ENCODE measurements at places on chromosomes 1 and 21. TPM values are rescaled to one million over a fixed set of nuclear protein-coding genes. Genes with fewer than 3 reads are reported as not detected.

DNA sequence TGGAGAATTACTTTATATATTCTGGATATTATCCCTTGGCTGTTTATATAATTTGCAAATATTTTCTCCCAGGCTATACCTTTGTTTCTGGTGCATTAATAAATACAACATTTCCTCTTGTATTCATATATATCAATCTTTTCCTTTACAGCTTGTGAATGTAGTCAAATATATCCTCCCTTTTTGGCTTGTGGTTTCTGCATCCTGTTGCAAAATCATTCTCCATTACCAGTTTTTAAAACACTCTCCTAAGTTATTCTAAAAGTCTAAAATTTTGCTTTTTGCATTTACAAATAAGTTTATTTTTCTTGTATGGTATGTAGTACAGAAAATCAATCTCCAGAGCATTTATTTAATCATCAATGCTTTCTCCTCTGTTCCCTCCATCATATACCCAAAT is 909.4 kb downstream of the ADGRL2 start:
- DNase-seq, result no peak

- no peak for DNase-seq
Measured at GRCh38 chr1:81717230-81717629, 83.5 kb upstream of the ADGRL2 start.

FCN3 gene
- total RNA-seq, result not detected

DNA sequence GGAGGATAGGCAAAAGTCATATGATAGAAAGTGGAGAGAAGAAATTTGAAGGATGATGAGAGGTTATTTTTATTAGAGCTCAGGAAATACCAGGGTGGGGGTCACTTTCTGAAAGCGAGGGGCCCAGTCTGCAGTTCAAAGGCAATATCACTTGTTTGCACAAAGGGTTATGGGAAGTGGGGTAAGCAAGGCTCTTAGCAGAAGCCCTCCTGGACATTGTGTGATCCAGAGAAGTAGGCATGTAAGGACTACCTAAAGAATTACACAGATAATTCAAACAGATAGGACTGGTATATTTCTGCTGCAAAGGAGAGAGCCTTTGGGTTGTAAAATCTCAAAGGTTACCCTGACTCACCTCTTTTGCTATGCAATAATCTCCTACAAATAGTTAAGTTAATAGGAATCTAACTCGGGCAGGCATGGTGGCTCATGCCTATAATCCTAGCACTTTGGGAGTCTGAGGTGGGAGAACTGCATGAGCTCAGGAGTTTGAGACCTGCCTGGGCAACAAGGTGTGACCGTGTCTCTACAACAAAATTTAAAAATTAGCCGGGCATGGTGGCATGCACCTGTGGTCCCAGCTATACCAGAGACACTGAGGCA is 25.2 kb upstream of the PRRC2C start:
- DNase-seq, result no peak

RGS13 gene
- not detected for total RNA-seq

- DNase-seq, result no peak
Measured at GRCh38 chr1:56506951-56507491, 72.3 kb downstream of the PLPP3 start.

CFHR3 gene
- not detected for total RNA-seq

OLFM3 gene
- 32.4 TPM for total RNA-seq

TINAGL1 gene
- total RNA-seq, result 2.8 TPM

ANGPTL1 gene
- 2.7 TPM for total RNA-seq

- peak; percentile 39 for DNase-seq
Measured at GRCh38 chr21:27802816-27803475, 836.1 kb upstream of the ADAMTS5 start.

GRCh38 chr1:14017531-14017961 is 317.6 kb downstream of the PRDM2 start:
- peak; percentile 16 for DNase-seq

- no peak for DNase-seq
Measured at GRCh38 chr1:10586125-10586524, 111.4 kb downstream of the PEX14 start.

GRCh38 chr1:2778220-2778592 is 23.3 kb downstream of the TTC34 start:
- DNase-seq, result no peak

All from occipital lobe (tissue), 3 donors.